Mucosa of descending colon (tissue), 3 donors: ENCODE measurements at places on chromosomes 6 and 20.

- DNase-seq = no peak
Observed at GRCh38 chr20:46276531-46276930, 31.8 kb downstream of the CDH22 start.

DNA sequence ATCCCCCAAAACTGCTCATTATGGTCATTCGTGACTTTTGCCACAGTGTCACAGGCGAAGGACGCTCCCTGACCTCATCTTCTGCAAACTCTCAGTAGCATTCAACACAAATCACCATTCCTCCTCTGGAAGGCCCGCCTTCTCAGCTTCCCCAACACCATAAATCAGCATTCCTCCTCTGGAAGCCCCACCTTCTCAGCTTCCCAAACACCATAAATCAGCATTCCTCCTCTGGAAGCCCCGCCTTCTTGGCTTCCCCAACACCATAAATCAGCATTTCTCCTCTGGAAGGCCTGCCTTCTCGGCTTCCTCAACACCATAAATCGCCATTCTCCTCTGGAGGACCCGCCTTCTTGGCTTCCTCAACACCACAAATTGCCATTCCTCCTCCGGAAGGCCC lies 288.0 kb upstream of the AGPAT4 start:
- DNase-seq = no peak

- peak; percentile 67 for DNase-seq
Observed at GRCh38 chr20:31664696-31665354, 27.1 kb downstream of the COX4I2 start.

GRCh38 chr6:162857326-162857725 lies 129.6 kb downstream of the PACRG start:
- no peak for DNase-seq

DNA sequence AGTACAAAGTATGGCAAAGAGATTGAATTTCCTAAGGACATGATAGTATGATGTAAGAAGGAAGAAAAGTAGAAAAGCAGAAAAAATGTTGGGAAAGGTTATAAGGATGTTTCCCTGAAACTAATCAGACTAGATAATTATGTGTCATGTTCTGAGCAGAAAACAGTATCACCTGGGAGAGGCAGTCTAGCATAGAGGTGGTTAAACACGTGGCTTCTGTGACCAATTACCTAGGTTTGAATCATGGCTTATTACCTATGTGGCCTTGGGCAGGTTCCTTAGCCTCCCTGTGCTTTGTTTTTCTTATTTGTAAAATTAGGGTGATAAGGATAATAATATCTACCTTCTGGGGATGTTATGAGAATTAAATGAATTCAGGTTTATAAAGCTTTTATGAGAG lies 38.0 kb downstream of the SCGN start:
- no peak for DNase-seq

DNA sequence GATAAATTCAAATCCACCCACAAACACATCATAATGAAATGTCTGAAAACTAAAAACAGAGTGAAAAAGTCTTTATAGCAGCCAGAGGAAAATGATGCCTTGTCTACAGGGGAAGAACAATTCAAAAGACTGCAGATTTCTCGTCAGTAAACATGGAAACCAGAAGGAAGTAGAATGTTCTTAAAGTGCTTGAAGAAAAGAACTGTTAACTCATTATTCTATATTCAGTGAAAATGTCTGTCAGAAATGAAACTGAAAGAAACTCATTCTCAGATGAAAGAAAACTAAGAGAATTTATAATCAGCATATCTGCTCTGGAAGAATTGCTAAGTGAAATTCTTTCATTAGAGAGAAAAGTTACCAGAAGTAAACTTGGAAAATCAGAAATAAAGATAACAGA lies 416.1 kb downstream of the TBC1D32 start:
- no peak for DNase-seq

DNA sequence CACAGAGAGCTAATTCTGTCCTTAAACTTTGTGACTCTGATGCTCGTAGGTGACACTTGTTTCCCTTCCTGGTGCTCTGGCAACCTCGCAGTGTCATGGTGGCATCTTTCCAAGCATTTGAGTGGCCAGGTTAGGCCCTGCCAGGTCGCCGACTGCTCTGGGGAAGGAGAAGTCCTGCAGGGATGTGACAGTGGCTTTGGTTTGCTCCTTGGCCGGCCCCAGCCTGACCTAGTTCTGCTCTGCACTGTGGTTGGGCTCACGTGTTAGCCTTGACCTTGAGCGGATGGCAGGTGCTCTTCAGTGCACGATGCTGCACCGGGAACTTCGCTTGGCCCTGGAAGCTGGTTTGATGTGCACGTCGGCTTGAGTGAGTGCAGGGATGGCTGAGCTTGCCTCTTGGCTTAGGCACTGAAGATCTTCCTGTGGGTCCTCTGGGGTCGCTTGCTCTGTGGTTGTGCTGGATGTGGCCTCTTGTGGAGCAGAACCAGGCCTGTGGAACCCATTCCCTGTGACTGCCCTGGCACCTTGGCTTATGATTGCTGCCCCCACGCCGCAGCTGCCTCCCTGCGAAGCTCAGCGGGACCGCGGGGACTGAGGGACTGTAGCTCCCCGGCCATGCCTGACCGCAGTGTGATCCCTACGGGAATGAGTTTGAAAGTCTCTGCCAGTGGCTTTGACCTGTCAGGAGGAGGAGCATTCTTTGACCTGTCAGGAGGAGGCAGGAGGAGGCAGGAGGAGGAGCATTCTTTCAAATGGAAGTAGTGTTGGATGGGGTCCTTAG lies 8.7 kb downstream of the OSBPL2 start:
- no peak for DNase-seq
